AG04450 (cell line): ENCODE measurements at places on chromosomes 4 and X. TPM values are rescaled to one million over a fixed set of nuclear protein-coding genes. Genes with fewer than 3 reads are reported as not detected.

FAM53A gene
- polyA plus RNA-seq: 1.1 TPM in 2 replicates

FRG1 gene
- 16.7 and 26.3 TPM in 2 replicates for polyA plus RNA-seq

GRCh38 chr4:181877329-181877848 is 365.8 kb upstream of the TENM3 start:
- peak; percentile 89 for DNase-seq

DNA sequence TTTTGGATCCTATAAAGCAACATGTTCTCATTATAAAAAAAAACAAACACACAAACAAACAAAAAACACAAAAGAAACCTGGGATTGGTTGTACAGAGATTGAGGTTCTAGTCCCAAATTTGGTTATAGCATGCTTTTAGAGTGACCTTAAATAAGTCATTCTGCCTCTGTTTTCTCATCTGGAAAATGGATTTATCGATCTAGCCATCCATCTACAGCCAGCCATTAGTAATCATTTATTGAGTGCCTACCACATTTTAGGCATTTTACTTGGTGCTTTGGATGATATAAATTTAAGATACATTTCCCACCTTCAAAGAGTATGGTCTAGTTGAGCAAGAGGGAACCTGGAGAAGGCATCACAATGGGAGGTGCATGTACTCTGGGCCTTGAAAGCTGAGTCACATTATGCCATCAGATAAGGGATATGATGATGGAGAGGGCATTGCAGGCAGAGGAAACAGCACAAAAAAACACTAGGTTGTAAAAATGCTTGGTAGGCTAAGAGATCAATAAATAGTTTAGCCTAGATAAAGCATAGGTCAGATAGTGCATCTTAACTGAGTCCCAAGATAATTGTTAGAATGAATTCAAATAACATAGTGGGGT is 91.4 kb downstream of the HEPH start:
- DNase-seq: no peak

GRCh38 chrX:154486396-154487207 is at the start of gene UBL4A:
TSS of gene UBL4A (minus strand) at chrX:154486615. CDS start at chrX:154486584, 31 bp downstream.
- DNase-seq: no peak

DNA sequence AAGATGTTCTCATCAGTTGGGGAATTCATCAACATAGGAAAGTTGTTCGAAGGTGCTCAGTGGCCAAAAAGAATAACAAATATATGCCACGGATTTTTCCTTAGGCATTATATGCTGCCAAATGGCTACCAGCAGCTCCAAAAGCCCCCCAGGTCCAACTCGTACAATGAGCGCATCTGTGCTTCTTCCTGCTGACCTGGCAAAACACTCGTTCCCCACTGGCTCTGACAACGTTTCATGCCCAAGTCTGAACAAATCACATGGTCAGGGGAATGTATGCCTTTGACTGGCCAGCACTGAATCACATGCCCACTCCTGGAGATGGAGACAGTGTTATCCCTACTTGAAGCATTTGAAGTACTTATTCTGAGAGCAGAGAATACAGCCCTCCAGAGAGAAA is 59.9 kb upstream of the SPP1 start:
- DNase-seq: no peak

DNA sequence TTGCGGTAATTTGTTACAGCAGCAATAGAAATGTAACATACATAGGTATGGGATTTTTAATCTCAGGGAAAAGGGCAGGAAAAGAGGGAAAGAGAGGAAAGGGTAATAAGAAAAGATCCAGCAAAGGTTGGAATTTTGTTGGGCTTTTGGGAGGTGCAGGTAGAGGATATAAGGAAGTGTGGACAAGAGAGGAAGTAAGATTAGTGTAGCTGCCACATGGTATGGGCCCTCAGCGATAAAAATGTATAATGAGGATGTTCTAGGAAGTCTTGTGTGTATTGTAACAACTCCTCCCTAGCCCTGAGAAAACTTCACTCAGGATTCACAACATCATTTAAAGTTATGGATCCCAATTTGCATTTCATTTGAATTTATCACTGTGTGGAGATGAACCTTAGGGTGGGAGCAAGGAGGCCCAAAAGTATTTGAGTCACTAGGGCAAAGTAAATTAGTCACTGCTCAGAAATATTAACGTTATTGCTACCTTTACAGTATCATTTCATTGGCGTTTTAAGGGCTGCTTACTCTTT is 2.8 kb upstream of the IL21 start:
- no peak for DNase-seq

GRCh38 chr4:119933606-119934005 is 133.0 kb downstream of the MAD2L1 start:
- DNase-seq: no peak

GRCh38 chr4:71267244-71267643 is 71.6 kb upstream of the SLC4A4 start:
- no peak for DNase-seq

DNA sequence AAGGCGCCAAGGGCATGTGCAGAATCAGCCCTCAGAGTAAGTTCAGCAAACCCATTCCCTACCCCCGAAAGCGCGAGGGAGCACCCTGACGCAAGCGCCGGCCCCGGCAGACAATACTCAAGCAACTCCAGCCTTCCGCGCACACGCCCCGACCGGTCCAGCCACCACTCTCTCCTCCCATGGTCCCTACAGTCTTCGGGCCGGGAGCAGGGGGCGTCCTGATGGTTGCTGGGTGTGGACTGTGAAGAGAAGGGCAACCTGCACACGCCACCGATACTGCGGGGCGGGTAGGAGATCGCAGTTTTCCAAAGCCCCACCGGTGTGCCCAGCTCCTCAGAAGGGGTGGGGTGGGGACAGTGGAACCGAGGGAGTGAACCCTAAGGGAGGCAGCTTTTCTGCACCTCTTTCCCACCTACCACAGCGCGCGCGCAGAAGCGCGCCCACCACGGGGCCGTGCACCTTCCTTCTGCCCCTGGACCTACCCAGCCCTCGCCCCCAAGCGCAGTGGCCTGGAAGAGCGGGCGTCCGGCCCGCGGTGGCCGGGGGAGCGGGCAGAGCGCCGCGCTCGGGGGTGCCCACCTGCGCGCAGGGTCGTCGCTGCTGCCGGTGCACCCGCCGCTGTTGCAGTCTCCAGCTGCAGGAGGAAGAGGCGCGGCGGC is 650.2 kb upstream of the DIPK2B start:
- DNase-seq: no peak

GRCh38 chr4:145011636-145012035 is 86.4 kb downstream of the ANAPC10 start:
- no peak for DNase-seq

GRCh38 chrX:82734140-82734539 is 774.0 kb upstream of the POU3F4 start:
- DNase-seq: no peak
